Sciatic nerve (tissue), 2 donors: ENCODE measurements at places on chromosomes 5 and 9. TPM values are rescaled to one million over a fixed set of nuclear protein-coding genes. Genes with fewer than 3 reads are reported as not detected.

The PRLR gene
- 1.9 TPM for total RNA-seq

The PCDHA7 gene
- total RNA-seq, result 0.45 TPM

The C5orf22 gene
- 19.7 TPM for total RNA-seq

The CAVIN4 gene
- total RNA-seq, result 0.31 TPM

The GRPEL2 gene
- 21.6 TPM for total RNA-seq

The FBN2 gene
- 6.5 TPM for total RNA-seq

The RNF208 gene
- 10.6 TPM for total RNA-seq
